Caki2 (cell line): ENCODE measurements at places on chromosomes 7 and 10. TPM values are rescaled to one million over a fixed set of nuclear protein-coding genes. Genes with fewer than 3 reads are reported as not detected.

Gene GPR15LG
- not detected in 2 replicates for total RNA-seq

Gene MRLN
- total RNA-seq, result not detected in 2 replicates

Gene SHH
- total RNA-seq, result 8.7 and 18.5 TPM in 2 replicates

Gene TMEM130
- 27.3 TPM in 2 replicates for total RNA-seq

Gene GARIN1A
- not detected in 2 replicates for total RNA-seq

Gene ABHD11
- total RNA-seq, result 36.2 and 45.0 TPM in 2 replicates

Gene FZD8
- total RNA-seq, result 23.4 and 26.5 TPM in 2 replicates

Gene STAM
- 14.3 and 23.6 TPM in 2 replicates for total RNA-seq

Gene ARHGAP19
- total RNA-seq, result 1.7 and 4.5 TPM in 2 replicates

Gene DEPP1
- 0.43 and 2.8 TPM in 2 replicates for total RNA-seq

Gene ANKRD61
- total RNA-seq, result not detected in 2 replicates

Gene MXI1
- 20.6 and 31.8 TPM in 2 replicates for total RNA-seq

Gene NACAD
- total RNA-seq, result not detected in 2 replicates

Gene IKZF1
- not detected in 2 replicates for total RNA-seq

Gene CC2D2B
- total RNA-seq, result not detected in 2 replicates

Gene GDF2
- total RNA-seq, result not detected in 2 replicates

Gene SFTPD
- 2.8 TPM in 1 of 2 replicates, not detected in the other for total RNA-seq

Gene GIMAP4
- not detected in 2 replicates for total RNA-seq

Gene COL28A1
- 0.17 and 0.84 TPM in 2 replicates for total RNA-seq

Gene ADCYAP1R1
- total RNA-seq, result not detected in 2 replicates

Gene PLXNA4
- 0.34 TPM in 1 of 2 replicates, not detected in the other for total RNA-seq

Gene SCART1
- 0.27 TPM in 1 of 2 replicates, not detected in the other for total RNA-seq

Gene ATP6V1F
- 168 and 191 TPM in 2 replicates for total RNA-seq

Gene SH2D4B
- total RNA-seq, result not detected in 2 replicates

Gene LGI1
- not detected in 2 replicates for total RNA-seq

Gene NEBL
- total RNA-seq, result 5.4 and 7.4 TPM in 2 replicates

Gene GIMAP1
- total RNA-seq, result not detected in 2 replicates

Gene PHF14
- total RNA-seq, result 21.1 and 36.8 TPM in 2 replicates

Gene SUN3
- not detected in 2 replicates for total RNA-seq

Gene GRM3
- not detected in 2 replicates for total RNA-seq

Gene LAMB4
- 0.54 TPM in 1 of 2 replicates, not detected in the other for total RNA-seq

Gene FGL2
- total RNA-seq, result not detected in 2 replicates

Gene HMX2
- total RNA-seq, result not detected in 2 replicates

Gene ASAH2B
- 2.2 and 3.6 TPM in 2 replicates for total RNA-seq

Gene MBL2
- 0.17 TPM in 1 of 2 replicates, not detected in the other for total RNA-seq

Gene SSC4D
- total RNA-seq, result 1.1 and 11.0 TPM in 2 replicates
